Adrenal gland (tissue), 19 donors: ENCODE measurements at places on chromosomes 6 and 20. TPM values are rescaled to one million over a fixed set of nuclear protein-coding genes. Genes with fewer than 3 reads are reported as not detected.

DNA sequence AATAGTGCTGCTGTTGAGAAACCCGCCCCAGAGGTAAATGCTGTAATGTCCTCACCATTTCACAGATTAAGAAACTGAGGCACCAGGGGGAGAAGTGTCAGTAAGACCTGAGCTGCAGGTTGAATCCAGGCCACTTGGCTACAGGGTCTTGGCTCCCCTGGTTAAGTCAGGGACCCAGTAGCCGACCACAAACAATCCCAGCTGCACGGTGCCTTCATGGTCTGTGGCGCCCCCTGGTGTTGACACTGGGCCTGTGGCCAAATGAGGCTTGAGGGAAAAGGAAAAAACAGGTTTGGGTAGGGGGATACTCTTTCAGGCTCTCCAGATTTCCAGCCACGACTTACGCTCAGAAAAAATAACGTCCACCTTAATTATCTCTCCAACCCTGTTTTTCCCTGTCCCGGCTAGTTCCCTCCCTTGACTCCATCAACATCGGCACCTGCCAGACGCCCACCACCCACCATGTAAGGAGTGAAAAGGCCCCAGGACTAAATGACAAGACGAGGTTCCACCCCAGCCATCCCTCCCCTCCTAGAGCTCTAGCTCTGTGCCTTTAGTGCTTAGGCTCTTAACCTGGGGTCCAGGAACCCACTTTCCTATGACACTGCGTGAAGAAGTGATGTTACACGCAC is 47.7 kb upstream of the POLR1H start:
- H3K4me1 ChIP-seq: no peaks in the 10 kb centered on the region
- no peak for DNase-seq
- no peaks in the 10 kb centered on the region for H3K36me3 ChIP-seq
- H3K27me3 ChIP-seq: no peaks in the 10 kb centered on the region
- no peak overlapping the region for H3K4me3 ChIP-seq
- no peak overlapping the region for H3K27ac ChIP-seq

- H3K4me3 ChIP-seq: no peak overlapping the region
- no peak overlapping the region for H3K27ac ChIP-seq
- H3K4me1 ChIP-seq: no peaks in the 10 kb centered on the region
- peaks cover 5% of the 10 kb centered on the region for H3K27me3 ChIP-seq
These were observed 13.5 kb upstream of the XRN2 start for GRCh38 chr20:21289651-21290050.

- no peak overlapping the region for H3K4me3 ChIP-seq
- H3K27ac ChIP-seq: no peak overlapping the region
- no peaks in the 10 kb centered on the region for H3K4me1 ChIP-seq
- H3K27me3 ChIP-seq: peaks cover 5% of the 10 kb centered on the region
- DNase-seq: no peak
These were observed 77.2 kb downstream of the GPR6 start for GRCh38 chr6:110055387-110055735.

DNA sequence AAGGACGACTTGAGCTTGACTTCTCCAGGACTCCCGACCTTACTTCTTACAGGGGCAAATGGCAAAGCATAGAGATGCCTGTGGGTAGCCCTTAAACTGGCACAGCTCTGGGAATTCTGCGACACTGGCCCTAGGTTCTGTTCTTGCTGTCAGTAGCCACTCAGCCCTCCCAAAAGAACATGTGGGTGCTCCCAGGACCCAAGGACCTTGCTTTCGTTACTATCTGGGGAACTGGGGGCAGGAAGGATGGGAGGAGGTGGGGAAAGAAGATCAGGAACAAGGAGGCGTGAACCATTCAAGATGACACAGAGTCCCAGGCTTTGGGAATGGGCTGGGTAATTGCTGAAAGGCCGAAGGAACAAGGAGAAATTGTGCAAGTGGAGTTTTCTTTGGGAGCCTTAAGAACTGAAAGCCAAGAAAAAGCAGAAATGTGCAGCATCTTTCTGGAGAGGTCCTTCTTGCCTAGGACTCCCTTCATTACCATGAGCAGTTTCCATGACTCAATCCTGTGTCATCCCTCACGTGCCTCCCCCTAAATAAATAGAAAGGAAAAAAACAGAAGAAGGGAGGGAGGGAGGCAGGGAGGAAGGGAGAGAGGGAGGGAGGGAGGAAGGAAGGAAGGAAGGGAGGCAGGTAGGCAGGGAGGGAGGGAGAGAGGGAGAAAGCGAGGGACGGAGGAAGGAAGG is 284.6 kb upstream of the FOXQ1 start:
- H3K36me3 ChIP-seq: no peaks in the 10 kb centered on the region
- H3K27me3 ChIP-seq: peaks cover 3% of the 10 kb centered on the region
- H3K4me3 ChIP-seq: no peak overlapping the region
- H3K27ac ChIP-seq: no peak overlapping the region
- no peaks in the 10 kb centered on the region for H3K4me1 ChIP-seq
- DNase-seq: no peak

Gene B3GAT2
- polyA plus RNA-seq: 0.08 TPM

Gene RNF182
- 0.08 TPM for polyA plus RNA-seq

DNA sequence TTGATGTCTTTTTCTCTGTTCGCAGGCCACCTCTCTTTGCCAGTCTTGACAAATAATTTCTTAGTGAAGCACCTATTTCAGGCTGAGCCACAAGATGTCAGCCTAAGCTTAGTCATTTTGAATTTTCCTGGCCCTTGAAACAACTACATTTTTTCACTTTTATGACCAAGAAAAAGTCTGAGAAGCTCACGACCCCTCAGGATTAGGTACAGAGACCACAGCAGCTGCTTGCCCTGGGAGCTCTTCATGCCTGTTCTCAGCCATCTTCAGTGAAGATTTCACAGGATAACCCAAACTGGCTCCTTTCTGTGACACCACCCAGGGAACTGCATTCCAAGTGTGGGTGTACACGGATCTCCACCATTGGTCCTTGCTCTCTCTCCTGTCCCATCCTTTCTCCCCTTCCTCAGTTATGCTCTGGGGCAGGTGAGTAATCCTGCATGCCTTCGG is 38.4 kb upstream of the SPTLC3 start:
- no peak overlapping the region for H3K4me3 ChIP-seq
- DNase-seq: no peak
- no peaks in the 10 kb centered on the region for H3K36me3 ChIP-seq
- no peaks in the 10 kb centered on the region for H3K4me1 ChIP-seq
- no peaks in the 10 kb centered on the region for H3K27me3 ChIP-seq

Gene COMMD7
- polyA plus RNA-seq: 58.6 TPM

Gene OR12D3
- polyA plus RNA-seq: not detected

- peaks cover 6% of the 10 kb centered on the region for H3K27me3 ChIP-seq
- no peak overlapping the region for H3K27ac ChIP-seq
- no peaks in the 10 kb centered on the region for H3K36me3 ChIP-seq
- no peaks in the 10 kb centered on the region for H3K4me1 ChIP-seq
These were observed 184.0 kb downstream of the GPX5 start for GRCh38 chr6:28709478-28710349.

DNA sequence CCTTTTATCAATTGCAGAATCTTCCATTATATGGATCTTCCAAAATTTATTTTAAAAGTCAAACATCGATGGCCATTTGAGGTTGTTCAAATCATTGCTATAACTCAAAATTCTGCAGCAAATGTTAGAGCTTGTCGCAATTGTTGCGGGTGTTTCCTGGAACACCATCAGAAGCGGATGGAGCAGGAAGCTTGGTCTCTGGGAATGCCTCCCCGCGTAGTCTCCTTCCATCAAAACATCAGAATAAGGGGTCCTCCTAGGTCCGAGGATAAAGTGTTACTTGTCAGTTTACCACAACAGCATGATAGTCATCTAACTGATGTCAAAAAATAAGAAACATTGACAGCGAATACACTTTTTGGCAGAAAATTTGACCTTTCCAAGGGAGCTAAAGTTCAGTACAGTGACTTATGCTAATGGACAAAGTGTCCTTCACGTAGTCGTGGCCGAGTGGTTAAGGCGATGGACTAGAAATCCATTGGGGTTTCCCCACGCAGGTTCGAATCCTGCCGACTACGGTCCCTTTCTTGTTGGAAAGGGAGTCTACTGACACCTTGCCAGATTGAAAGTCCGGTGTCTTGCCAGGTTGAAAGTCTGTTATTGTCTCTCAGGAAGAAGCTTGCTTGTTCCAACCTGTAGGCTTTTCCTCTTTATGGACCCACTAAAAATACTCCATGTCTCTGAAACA is 59.0 kb upstream of the ZNF184 start:
- no peaks in the 10 kb centered on the region for H3K36me3 ChIP-seq
- no peak for DNase-seq

Gene BHLHE23
- polyA plus RNA-seq: not detected

Gene TMEM170B
- polyA plus RNA-seq: 1.1 TPM

Gene THBS2
- 7.9 TPM for polyA plus RNA-seq

DNA sequence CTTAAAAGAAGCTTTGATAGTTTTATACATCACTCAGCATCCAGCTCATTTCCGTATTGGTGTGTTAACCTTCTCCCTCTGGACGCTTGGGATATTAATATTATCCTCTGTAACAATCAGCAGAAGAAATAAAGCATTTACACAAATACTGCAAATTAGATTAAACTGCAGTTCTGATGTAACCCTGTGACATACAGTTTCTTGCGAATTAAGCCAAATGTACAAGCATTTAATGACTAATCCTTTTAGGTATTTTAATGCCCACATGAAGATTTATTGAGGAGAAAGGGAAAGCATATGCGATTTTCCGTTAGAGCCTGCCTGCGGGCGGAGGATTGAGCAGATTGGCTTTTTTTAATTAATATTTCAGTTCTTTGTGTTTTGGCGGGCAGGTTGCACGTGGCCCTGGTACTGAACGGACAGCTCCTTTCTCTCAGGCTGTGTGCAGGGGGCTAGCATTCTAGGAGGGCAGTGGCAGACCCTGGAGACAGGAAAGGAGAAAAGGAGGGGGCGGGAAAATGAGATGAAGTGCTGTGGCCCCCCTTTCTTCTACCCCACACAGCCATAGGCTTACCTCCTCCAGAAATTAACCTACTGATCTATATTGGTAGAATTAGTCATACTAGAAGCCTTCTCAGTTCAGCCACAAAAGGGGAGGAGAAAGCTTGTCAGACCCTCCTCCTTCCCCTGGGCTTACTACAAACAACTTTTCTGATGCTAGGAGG is 14.1 kb upstream of the TFAP2D start:
- H3K27ac ChIP-seq: no peak overlapping the region
- H3K27me3 ChIP-seq: no peaks in the 10 kb centered on the region
- H3K36me3 ChIP-seq: no peaks in the 10 kb centered on the region
- no peaks in the 10 kb centered on the region for H3K4me1 ChIP-seq
- no peak for DNase-seq

DNA sequence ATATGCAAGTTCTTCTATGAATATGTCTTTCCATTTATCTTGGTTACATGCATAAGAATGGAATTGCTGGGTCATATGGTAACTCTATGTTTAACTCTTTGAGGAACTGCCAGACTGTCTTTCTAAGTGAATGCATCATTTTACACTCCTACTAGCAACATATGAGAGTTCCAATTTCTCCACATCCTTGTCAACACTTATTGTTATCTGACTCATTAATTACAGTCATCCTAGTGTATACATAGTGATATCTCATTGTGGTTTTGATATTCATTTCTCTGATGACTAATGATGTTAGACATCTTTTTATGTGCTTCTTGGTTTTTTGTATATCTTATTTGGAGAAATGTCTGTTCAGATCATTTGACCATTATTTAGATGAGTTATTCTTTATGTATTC is 96.7 kb upstream of the LAMP5 start:
- no peak overlapping the region for H3K4me3 ChIP-seq
- H3K27ac ChIP-seq: no peak overlapping the region
- no peaks in the 10 kb centered on the region for H3K4me1 ChIP-seq
- H3K27me3 ChIP-seq: no peaks in the 10 kb centered on the region
- DNase-seq: no peak

Gene MOCS1
- 10.2 TPM for polyA plus RNA-seq

Gene LAMA4
- 7.5 TPM for polyA plus RNA-seq

DNA sequence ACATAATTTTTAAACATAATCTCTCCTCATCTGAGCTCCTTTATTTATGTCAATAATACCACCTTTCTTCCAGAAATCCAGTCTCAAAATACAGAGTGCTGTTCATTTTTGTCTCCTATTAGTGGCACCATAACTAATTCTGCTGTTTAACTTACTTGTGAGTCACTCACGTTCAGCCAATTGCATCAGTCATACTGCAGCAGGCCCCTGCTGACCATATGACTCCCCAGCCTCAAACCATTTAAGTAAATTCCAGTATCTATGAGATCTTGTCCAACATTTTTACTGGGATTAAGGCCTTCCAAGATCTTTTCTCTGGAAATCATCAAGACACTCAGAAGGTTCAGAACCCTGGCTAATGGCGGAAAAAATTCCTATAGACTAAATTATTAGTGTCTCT is 982.2 kb upstream of the MAP3K7 start:
- H3K27ac ChIP-seq: no peak overlapping the region
- no peak overlapping the region for H3K4me3 ChIP-seq
- no peaks in the 10 kb centered on the region for H3K4me1 ChIP-seq
- no peak for DNase-seq
- no peaks in the 10 kb centered on the region for H3K27me3 ChIP-seq

DNA sequence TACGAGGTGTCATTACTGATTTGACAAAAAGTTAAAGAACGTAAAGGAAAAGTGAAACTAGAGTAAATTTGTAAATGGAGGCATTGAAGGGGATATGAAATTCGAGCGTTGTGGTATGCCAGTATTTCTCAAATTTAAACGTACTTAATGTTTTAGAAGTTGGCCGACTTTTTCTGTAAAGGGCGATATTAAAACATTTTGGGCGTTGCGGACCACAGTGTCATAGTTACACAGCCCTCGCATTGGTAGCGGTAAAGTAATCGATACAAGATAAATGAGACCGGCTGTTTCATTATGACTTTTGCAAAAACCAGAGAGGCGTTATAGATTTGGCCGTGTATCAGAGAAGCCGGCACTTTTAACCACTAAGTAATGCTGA is 39.6 kb downstream of the OR2B2 start:
- no peak for DNase-seq
- no peaks in the 10 kb centered on the region for H3K36me3 ChIP-seq
- H3K4me3 ChIP-seq: peak overlapping the region; percentile 49
- H3K4me1 ChIP-seq: peaks cover 3% of the 10 kb centered on the region
- H3K27me3 ChIP-seq: peaks cover 11% of the 10 kb centered on the region
- peak overlapping the region; percentile 68 for H3K27ac ChIP-seq

DNA sequence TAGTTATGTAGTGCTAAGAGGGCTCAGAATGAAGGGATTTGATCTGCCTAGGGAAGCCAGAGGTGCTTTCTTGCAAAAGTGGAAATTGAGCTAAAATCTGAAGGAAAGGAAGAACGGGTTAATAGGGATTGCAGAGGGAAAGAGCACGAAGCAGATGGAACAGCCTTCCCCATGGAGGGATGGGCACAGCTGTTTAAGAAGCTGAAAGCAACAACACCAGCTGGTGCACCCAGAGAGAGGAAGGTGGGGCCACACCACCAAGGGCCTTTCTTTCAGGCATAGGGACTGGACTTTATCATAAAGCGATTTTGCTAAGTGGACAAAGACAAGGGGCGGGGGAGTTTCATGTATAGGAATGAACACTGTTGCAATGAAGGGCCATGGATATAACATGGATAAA is 65.8 kb upstream of the SNRPB2 start:
- H3K36me3 ChIP-seq: no peaks in the 10 kb centered on the region
- H3K4me3 ChIP-seq: no peak overlapping the region
- H3K27me3 ChIP-seq: no peaks in the 10 kb centered on the region
- H3K27ac ChIP-seq: no peak overlapping the region
- H3K4me1 ChIP-seq: no peaks in the 10 kb centered on the region

Gene DEFB124
- 0.20 TPM for polyA plus RNA-seq
